ENCODE measurements at places on chromosomes 5 and 9.

DNA sequence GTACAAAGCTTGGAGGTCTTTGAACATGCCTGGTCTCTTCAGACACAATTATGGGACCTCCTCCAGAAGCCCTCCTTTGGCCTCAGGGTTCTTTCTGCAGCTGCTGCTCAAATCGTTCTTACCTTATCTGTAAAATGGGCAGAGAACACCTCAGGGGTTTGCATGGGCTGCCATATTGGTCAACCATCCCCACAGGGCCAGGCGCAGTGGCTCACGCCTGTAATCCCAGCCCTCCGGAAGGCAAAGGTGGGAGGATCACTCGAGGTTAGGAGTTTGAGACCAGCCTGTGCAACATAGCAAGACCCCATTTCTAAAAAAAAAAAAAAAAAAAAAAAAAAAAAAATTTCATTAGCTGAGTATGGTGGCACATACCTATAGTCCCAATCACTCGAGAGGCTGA lies 29.1 kb upstream of the TCF7 start:
- DNase-seq: no peak

GRCh38 chr9:71760901-71761300 lies 7.4 kb downstream of the CEMIP2 start:
- no peak for DNase-seq

- no peak for DNase-seq
Measured at GRCh38 chr5:179273441-179274145, 71.7 kb downstream of the ADAMTS2 start.

- DNase-seq: no peak
Measured at GRCh38 chr5:127358740-127359139, 68.1 kb downstream of the MEGF10 start.
